ENCODE measurements at places on chromosomes 1 and 21.

DNA sequence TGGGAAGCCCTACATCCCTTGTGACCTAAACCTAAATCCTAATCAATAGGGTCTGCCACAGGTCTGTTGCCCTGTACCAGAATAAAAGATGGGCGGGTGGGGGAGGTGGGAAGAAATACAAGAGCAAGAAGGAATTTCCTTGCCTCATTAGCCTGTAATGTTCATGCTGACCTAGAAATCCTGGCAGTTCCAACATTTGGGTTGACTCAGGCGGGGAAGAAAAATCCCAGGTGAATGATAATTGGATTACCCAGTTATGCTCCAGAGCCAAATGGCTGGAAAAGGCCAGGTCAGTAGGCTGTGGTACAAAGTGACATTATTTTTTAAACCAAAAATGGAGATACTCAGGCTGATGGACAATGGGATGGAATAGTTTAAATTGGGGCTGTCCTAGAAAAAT lies 27.3 kb upstream of the A3GALT2 start:
- no peak for DNase-seq

DNA sequence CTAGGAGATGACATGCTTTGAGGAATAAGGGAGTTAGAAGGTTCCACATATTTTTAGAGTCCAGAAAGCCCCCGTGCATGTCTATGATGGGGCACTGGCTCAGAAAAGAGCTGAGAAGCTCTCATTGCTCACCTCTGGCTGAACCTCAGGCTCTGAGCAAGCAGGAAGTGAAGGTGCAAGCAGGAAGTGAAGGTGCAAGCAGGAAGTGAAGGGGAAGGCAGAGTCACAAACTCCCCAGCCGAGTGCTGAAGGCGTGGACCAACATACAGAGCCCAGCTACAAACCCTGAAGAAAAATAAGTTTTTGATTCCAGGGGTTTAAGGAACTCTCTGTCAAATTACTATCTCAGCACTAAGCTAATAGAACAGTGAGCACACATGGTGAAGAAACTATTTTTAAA lies 7.0 kb downstream of the KRTAP10-8 start:
- DNase-seq, result peak; percentile 72

- DNase-seq, result no peak
Measured at GRCh38 chr1:98371764-98372163, 289.8 kb upstream of the SNX7 start.

DNA sequence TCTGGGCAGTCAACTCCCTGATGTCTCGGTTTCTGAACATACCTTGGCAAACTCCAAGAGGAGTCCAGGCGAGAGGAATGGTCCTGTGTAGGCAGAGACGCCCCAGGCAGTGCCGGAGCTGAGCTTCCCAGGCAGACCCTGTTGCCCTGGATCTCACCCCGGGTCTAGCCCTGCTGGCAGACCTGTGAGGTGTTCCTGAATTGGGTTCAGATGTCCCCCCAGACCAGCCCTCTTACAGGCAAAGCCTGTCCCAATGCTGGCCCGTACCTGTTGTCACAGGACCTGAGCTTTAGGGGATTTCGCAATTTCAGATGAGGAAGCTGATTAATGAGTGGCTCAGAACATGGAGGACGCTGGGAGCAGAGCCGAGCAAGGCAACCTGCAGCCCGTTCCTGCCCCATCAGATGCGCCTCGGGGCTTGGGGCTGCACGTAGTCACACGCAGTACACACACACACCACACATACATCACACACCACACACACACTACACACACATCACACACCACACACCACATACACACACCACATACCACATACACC lies 38.5 kb upstream of the PDE9A start:
- DNase-seq, result no peak

GRCh38 chr21:35314857-35315582 lies 265.9 kb upstream of the RUNX1 start:
- DNase-seq, result peak; percentile 75

DNA sequence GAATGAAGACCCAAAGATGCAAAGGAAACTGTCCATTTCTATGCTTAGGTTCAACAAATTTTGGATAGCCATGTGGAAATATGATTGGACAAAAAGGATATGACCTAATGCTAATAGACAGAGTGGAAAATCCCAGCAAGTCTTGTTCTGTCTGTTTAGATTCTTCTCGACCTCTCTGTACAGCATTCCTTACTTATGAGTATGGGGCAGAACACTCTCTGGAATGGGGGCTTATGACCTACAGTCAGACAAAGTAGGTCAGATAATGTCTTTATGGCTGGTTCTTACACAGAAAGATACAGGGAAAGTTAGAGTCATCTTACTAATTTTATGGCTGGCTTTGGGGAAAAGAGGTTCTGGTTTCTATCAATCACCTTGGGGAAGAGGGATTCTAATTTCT lies 2.8 kb downstream of the GCSAML start:
- no peak for DNase-seq

DNA sequence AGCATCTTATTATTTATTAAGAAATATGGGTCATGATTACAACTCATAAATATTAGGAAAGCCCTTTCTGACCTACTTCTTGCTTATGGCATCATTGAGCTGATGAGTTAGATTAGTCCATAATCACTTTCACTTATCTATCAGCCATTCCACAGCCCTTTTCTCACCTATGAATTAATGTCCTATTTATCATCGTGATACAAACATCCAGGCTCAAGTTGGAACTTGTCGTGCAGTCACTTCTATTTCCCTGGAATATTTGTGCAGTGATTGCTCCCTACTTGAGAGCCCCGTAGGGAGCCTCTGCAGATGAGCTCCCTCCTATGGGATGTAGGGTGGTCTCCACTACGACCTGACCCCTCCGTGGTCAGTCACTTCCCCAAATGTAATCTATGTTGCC lies 8.1 kb upstream of the F3 start:
- no peak for DNase-seq

DNA sequence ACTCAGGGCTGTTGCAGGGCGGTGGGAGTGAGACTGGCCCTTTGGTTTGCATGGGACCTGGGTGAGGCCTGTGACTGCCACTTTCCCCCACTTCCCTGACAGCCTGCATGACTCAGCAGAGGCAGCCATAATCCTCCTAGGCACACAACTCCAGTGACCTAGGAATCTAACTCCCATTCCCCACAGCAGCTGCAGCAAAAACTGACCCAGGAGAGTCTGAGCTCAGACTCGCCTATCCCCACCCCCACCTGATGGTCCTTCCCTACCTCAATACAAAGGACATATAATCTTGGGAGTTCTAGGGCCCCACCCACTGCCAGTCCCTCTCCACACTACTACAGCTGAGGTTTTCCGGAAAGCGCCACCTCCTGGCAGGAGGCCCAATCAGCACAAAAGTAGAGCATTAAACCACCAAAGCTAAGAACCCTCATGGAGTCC lies 26.7 kb downstream of the NDC1 start:
- no peak for DNase-seq

DNA sequence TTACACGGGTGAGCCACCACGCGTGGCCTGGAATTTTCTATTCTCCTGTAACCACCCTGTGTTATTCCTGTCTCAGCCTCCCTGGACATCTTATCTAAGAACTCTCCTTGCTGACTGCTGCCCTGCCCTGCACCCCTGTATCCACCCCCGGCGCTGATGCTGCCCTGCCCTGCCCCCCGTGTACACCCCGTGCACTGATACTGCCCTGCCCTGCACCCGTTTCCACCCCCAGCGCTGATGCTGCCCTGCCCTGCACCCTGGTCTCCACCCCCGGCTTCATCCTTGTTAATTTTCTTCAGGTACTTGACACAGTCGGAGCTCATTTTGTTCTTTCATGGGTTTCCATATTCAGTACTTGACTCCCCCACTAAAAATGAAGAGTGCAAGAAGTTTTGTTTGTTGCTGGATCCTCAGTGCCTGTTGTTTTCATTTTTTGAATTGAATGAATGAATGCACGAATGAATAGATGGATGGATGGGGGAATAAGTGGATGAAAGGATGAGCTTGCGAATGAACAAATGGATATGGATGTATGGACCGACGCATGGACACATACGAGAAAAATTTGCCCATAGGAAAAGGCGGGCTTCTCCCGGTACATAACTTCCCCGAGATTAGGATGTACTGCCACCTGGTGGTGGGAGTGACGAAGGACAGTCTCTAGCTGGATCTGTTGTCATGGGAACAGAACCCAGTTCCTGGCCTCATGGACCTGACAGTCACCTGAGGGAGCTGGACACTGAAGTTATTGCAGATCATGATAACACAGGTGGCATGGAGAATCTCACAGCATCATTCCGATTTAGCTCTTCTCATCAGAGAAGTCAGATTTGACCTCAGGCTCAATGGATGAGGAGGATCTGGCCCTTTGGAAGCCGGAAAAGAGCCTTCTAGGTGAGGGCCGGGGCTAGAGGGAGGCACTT lies 14.9 kb downstream of the AADACL4 start:
- DNase-seq, result no peak

DNA sequence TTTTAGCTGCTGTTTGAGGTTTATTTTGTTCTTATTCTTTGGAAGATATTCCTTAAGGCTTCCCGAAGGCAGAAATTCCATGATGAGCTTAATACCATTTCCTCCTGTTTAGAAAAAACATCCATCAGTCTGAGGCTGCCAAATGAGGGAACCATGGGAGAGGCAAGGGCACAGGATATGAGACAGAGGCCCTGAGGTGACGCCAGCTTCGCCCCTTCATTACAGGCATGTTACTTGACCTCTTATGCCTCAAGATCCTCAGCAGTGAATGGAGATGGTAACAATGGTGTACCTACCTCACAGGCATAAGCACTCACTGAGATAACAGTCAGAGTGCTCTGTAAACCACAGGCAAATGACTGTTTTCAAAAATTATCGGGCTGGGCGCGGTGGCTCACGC lies 93.6 kb downstream of the RAVER2 start:
- peak; percentile 62 for DNase-seq

- DNase-seq, result peak; percentile 78
Measured at GRCh38 chr1:68121536-68121935, 71.1 kb upstream of the DIRAS3 start.

- no peak for DNase-seq
Measured at GRCh38 chr1:232704256-232704655, 74.3 kb upstream of the SIPA1L2 start.

DNA sequence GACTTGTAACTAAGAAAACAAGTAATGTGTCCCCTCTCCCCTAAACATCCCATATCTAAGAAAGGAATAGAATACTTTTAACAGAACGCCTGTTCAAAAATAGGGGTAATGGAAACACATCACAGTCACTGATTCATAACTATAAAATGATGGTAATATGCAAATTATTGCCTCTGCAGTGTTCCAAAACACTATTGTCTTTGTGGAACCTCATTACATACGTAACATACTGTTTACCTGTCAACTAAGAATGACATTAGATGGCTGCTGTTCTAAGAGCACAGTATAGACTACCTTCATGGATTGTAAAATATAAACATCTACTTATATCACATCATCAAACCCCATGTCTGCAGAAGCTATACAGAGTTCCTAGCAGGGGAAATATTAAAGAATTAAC lies 3.4 kb upstream of the BCL2L15 start:
- DNase-seq, result no peak

DNA sequence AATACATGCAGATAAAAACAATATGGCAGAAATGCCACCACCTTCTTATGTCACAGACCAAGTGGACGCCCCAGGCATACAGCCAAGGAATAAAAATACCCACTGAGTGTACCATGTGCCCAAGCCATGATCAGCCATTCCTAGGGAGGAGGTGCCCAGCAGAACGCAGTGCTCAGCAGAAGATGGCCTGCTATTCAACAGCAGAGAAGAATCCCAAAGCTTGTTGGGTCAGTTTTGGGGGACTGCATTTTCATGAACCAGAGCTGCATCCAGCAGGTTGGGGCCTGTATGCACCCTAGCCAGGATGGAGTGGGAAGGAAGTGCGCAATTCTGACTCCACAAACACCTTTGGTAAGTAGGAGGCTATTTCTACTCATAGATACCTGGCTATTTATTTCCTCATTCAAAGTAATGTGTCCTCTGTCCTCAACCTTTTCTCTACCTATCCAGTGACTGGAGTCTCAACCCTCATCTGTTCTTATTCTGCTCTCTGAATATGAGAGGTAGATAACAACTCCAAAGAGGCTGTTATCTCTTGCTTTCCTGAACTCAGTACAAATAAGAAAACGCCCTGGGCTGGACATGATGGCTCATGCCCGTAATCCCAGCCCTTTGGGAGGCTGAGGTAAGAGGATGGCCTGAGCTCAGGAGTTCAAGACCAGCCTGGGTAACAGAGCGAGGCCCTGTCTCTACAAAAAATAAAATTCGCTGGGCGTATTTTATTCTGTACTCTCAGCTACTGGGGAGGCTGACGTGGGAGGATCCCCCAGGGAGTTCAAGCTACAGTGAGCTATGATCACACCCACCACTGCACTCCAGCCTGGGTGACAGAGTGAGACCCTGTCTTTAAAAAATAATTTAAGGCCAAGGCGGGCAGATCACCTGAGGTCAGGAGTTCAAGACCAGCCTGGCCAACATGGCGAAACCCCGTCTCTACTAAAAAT lies 2.5 kb upstream of the PLEKHM2 start:
- DNase-seq, result no peak

DNA sequence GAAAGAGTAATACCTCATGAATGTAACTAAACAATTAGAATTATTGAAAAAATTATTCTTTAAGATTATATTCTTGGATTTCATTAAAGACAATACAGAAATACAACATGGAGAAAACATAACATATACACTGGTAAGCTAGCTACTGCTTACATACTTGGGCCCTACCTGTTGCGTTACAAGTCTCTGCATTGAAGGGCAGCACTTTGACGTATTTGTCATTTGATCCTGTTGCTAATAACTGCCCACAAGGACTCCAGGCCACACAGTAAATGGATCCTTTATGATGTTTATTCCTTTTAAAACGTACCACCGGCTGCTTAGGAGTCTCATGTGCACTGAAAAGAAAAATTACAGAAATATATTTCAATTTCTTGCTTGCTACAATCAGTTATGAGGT lies 19.8 kb upstream of the CLCC1 start:
- no peak for DNase-seq

DNA sequence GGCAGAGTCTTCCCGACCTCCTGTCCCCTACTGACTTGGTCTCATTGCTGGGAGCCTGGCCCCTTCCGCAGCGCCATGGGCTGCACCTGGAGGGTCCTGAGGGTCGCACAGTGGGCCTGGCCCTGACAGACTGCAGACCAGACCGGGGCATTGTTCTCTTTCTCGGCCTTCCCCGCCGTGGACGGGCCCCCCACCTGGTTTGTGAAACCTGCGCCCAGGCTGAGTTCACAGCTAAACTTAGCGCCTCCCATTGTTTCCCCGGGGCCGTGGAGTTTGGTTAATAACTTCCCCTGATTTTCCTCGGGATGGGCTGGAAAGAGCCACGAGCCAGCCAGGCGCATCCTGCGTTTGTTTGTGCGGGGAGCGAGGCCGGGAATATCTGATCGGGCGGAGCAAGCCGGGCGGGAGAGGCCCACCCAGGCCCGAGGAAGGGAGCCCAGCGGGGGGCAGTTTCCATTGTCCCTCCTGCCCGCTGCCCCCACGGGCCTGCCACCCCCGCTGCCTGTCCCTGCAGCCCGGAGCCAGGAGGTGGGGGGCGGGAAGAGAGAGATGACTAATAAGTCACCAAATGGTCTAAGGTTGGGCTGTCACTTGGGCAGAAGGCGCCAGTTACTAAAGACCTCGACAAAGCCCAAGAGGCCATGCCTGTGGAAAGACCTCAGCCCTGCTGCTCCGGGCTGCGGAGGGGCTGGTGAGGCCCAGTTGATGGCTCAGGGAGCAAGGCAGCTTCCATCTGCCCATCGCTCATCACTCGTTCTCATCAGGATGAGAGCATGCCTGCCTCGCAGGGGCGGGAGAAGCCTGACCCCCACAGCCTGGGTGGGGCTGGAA lies 39.0 kb upstream of the ARHGEF16 start:
- DNase-seq, result no peak

GRCh38 chr1:7539769-7540175 lies 231.3 kb upstream of the VAMP3 start:
- DNase-seq, result no peak

- no peak for DNase-seq
Measured at GRCh38 chr1:48859456-48859855, 82.8 kb upstream of the BEND5 start.

GRCh38 chr1:64745986-64746940 lies 1.4 kb downstream of the RAVER2 start:
- no peak for DNase-seq

Data from esophagus muscularis mucosa (tissue), 4 donors.